Hematopoietic multipotent progenitor cell treated with erythropoietin and hydrocortisone succinate and interleukin-3 and kit ligand, for 15 days (in vitro differentiated cells): ENCODE measurements at places on chromosomes 12 and 14.

DNA sequence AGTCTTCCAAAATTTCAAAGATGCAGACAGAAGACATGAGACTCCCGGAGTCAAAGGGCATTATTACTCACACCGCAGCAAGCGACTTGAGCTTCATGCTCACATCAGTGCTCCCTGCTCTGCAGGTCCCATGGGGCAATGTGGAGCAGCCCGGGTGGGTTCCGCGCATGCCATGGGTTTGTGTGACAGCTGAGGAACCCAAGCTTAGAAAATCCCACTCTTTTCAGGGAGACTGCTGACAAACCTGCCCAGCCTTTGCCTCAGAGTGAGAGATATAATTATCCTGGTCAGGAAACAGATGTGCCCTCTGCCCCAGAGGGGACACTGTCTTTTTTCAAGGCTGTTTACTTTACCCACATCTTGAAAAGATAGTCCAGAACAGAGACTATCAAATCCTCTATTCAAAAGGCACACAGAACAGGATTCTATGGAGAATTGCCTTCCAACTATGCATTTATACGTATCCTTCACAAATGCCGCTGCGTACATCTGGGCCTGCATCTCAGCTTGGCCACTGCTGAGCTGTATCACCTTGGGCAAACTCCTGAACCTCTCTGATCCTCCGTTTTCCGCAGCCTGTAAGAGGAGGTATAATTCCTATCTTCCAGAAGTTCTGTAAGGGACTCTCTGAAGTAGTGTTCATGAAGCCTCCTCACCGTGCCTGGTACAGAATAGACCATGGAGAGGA is 16.0 kb downstream of the C14orf132 start:
- DNase-seq = no peak

- DNase-seq = no peak
Measured at GRCh38 chr12:130412384-130412783, 74.7 kb downstream of the PIWIL1 start.

- DNase-seq = no peak
Measured at GRCh38 chr14:58364316-58364715, 31.4 kb upstream of the TOMM20L start.

- no peak for DNase-seq
Measured at GRCh38 chr12:84607170-84607819, 305.3 kb downstream of the SLC6A15 start.

DNA sequence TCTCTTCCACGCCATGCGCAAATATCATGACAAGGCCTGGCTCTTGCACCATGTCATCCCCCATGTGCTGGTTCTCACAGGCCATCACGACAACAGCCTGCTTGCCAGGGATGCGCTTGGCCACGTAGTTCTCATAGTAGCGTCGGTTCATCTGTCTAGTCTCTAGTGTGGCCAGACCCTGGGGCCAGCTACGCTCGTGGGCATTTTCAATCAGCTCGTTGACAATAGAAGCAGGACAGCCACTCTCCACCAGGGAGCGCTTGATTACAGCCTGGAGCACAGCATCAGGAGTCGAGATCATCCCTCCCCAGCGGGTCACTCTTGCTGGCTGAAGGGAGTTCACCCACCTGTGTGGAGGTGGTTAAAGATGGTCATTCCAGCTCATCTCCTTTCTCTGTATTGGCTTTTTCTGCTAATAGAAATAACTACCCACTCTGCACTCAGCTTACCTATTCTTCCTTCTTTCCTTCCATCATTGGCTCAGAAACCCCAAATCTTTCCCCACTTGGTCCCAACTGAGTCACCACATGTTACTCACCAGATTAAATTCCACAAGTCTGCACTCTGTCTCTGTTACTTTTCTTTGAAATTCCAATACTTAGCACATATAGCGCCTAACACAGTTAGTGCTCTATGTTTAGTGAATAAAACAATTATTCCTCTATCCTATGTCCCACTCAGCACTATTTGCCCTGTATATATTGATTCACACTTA is 15.1 kb downstream of the RNF41 start:
- peak; percentile 67 for DNase-seq

DNA sequence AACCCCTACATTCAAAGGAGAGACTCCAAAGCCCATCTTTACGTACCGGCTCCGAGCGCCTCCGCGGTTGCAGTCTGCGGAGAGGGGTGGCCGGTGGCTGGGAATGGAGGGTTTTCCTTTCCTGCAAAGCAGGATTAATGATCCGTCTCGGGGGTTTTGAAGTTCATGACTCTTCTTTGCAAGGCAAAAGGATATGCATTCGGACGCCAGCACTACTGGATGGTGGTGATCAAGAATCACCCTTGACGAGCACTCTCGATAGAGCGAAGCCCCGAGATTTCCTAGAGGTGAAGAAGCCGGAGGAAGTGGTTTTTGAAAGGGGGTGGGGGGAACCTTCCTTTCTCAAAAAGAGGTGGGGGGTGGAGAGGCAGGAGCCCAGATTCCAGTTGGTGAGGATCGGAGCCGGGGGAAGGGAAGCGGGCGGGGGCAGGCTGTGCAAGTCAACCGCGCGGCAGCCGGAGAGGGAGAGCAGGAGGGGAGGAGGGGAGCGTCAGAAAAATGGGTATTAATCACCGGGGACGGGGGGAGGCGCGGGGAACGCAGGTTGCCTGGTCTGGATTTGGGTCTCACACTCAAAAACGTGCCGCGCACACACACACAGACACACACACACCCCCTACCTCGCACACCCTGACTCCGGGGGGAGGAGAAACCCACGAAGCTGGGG is at the start of gene GRIN2B:
GRIN2B (minus strand) TSS at position 307 of the 667 bp plus-strand sequence. CDS start 115,394 bp downstream, outside the sequence.
- no peak for DNase-seq

DNA sequence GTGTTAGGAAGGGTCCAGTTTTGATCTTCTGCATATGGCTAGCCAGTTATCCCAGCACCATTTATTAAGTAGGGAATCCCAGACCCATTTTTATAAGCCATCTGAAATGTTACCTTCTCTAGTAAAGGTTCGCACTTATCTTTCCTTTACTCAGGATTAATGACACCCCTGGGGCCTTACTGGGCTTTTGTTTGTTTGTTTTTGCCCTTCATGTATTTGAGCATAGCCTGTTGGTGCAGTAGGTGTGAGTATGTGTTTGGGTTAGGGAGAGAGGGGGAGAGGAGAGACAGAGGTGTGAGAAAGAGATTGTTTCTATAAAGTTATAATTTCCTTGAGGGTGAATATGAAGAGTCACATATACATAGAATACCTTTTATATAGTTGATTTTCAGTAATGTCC is 96.9 kb downstream of the AKAP6 start:
- no peak for DNase-seq

DNA sequence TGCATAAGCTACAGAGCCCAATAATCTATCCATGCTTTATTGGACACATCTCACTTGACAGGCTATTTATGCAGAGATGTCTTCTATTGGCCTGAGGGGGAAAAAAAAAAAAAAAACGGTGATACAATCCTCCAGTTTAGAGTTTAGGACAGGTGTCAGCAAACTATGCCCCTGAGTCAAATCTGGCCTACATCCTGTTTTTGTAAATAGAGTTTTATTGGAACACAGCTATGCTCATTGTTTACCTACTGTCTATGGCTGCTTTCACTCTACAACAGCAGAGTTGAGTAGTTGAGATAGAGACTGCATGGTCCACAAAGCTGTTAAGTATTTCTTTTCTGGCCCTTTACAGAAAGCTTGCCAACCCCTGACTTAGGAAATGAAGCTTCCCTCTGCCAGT is 403.1 kb downstream of the C12orf75 start:
- no peak for DNase-seq

- no peak for DNase-seq
Measured at GRCh38 chr14:32697704-32698103, 241.0 kb upstream of the NPAS3 start.

DNA sequence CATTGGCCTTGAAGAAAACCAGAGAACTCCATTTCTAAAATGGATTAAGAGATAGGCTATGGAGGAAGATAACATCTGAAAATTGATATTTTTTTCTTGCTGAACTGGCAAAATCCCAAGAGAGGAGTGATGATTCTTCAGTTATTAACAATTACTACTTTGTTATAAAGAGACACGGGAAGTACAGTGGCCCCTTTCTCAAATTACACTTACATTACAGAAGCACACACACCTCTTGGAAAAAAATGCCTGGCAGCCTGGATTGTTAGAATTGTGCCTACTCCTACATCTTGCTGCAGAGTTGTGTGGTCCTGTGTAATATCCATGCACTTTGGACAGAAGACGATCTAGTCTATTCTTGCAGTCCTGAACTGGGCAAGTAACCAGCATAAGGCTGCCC is 71.7 kb downstream of the TGFB3 start:
- no peak for DNase-seq
